ENCODE measurements at places on chromosomes 6 and 20.
A peak's percentile ranks its signal among the peaks of the same experiment; 100 is the strongest.

DNA sequence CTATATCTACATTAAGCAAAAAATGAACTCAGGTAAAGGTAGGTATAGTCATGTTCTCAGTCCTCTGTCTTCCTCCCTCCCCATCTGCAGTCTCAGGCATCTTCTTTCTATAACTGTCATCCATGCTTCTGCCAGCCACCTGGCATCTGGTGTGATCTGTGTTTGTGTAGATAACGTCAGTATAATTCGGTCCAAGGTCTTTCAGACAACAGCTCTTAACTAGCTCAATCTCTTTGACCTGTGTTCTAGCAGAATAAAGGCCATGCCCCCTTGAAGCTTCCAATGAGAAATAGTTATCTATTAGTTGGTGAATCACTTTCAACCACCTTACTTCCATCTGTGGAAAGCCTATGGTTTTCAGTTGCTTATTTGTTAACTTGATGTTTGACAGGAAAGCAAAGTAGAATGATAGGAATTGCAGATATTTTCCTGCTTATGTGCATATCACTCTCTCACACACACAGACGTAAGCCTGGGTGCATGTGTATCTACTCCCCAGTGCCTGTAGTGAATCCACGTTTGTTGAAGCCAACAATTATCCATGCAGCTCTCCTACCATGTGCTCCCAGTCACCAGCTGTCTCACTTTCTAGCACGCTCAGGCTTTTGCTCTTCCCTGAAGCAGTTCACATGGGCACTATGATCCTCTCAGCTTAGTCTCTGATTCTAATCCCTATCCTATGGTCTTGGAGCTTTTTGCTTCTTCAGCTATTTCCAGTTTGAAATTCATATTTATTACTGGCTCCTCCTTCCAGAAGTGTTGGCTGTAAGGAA is 433.7 kb upstream of the MANEA start:
- no peak for DNase-seq

DNA sequence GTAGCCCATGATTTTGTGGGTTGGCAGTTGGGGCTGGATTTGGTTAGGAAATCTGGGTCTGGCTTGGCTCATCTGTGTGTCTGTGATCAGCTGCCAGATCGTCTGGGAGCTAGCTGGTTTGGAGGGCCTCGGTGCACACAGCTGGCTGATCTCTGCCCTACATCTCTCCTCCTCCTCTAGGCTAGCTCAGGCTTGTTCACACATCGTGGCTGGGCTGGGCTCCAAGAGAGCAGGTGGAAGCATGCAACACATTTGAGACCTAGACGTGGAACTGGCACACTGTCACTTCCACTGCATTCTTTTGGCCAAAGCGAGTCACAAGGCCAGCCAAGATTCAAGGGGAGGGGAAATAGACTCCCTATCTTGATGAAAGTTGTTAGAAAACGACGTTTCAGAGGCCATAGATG is 15.9 kb downstream of the NDUFAF5 start:
- DNase-seq = no peak

DNA sequence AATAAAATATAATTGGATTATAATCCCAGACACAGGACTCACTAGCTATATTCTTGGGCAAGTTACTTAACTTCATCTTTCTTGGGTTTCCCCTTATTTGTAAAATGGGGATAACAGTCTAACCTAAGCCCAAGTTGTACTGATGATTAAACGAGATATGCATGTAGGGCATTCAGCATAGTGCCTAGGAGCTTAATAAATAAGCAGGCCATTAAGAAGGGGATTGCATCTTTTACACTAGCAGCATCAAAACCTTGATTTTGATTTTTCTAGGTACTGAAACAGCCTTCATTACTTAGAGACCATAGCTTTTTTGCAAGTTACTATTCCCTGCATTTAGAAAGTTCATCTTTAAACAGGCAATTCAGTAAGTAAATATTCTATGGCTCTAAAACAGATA is 2.2 kb upstream of the QKI start:
- DNase-seq = no peak

- DNase-seq = no peak
These were observed 639 bp upstream of the CD24 start for GRCh38 chr6:106974999-106975737.

DNA sequence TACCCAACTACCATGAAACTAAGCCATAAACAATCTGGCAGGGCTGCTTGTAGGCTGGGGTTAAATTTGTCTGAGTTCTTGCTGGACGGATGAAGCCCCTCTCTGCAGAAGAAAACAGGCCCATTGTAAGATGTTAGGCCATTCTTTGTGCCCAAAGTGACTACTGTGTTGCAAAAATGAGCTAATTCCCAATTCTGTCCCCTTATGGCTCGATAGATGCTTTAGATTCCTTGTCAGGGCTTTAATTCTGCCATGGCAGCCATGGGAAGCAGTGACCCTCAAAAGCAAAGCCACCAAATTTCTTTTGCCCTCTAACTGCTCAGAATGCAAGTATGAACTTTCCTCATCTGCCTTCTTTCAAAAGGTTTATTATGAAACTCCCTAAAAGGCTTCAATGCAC is 45.2 kb downstream of the LAMA4 start:
- no peak for DNase-seq

- no peak for DNase-seq
These were observed 435.5 kb upstream of the PLCB4 start for GRCh38 chr20:8633366-8633765.

DNA sequence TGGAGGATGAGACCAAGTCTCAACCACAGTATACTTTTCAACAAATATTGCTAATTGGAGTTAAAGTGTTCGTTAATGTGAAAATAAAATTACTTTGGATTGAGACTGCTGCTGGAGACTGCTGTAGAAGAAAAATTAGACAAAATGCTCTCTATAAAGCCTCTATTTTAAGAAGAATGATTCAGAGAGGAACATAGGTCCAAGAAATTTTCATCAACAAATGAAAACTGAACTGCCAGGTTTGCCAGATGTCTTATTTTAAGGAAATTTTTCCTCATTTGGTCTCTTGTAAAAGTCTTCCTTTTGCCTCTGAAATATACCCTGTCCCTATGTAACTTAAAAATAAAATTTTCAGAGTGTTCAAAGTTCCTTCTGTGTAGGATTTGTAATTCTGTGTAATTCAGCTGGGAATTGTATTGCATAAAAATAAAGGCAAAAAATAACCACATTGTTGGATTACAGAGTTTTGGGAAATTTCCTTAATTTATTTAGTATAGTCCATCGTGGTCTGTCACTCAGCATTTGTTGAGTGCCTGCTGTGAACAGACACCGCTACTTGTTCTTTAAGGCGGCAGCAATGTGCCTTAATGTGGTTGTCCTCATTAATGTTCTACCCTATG is 27.4 kb downstream of the ANKS1A start:
- no peak for DNase-seq

GRCh38 chr6:5471044-5471443 is 209.7 kb downstream of the FARS2 start:
- DNase-seq = peak; percentile 28

DNA sequence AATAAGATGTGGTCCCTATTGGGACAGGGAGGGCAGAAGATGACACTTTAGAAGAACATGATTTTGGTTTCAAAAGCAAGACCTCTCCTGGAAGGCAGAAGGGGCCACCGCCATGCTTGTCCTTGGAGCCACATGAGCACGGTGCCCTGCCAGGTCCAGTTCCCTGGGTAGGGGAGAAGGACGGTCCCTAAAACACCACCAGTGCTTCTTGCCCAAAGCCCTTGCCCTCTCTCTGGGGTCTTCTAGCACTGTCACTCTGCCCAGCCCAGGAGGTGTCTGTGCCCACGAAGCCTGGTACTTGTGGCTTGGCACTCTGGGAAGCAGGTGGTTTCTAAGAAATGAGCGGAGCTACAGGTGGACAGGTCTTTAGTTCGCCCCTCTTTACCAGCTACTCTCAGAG is 46.0 kb downstream of the PLCG1 start:
- no peak for DNase-seq

GRCh38 chr6:131058236-131058635 is 4.8 kb downstream of the EPB41L2 start:
- no peak for DNase-seq

GRCh38 chr6:89481695-89482094 is 48.7 kb downstream of the ANKRD6 start:
- no peak for DNase-seq

GRCh38 chr20:10505827-10506226 is 70.7 kb downstream of the SLX4IP start:
- DNase-seq = no peak

GRCh38 chr20:4041748-4042411 is 26.5 kb upstream of the RNF24 start:
- no peak for DNase-seq

DNA sequence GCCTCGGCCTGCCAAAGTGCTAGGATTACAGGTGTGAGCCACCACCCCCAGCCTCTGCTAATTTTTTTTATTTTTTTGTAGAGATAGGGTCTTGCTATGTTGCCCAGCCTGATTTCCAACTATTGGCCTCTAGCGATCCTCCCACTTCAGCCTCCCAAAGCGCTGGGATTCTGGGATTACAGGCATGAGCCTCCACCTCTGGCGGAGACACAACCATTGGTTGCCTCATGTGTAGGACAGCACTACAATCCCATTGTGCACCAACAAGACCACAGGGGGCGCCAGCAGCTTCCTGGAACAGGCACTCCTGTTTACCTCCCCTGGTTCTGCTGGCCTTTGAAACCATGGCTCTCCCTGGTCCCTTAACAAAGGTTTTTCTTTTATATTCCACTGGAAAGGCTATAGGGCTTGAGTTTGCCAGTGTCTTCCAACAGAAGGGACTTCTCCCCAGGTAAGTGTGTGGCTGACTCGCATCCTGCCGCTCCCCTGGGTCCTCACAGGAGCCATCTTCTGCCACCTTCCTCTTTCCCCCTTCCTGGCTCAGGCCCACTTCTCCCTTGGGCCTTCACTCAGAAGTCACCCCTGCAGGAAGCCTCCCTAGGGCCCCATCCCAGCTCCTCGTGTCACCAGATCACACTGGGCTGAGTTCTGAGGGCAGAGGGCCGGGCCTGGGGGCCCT is 39.2 kb upstream of the TLDC2 start:
- no peak for DNase-seq

- DNase-seq = no peak
These were observed 9.5 kb downstream of the NT5E start for GRCh38 chr6:85459224-85459901.

DNA sequence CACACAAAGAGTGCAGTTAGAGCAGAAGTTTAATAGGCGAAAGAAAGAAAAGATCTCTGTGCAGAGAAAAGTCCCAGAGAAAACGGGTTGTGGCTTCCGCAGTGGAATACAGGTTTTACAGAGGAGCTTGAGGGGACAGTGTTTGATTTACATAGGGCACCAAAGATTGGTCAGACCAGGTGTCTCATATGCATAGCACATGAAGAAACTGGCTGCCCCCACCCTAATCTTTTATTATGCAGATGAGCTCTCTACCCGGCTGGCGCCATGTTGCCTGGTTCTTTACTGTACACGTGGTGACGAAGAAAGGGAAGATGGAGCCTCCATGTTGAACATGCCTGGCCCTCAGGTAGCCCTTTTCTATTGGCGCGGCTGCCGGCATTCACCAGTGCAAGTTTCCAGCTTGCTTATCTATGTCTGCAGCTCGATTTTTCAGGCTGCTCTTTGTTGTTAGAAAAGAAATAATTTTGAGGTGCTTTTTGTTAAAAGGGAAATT is 47.4 kb downstream of the SLC35B3 start:
- no peak for DNase-seq

- DNase-seq = no peak
These were observed 113.9 kb upstream of the PROKR2 start for GRCh38 chr20:5430670-5431069.

DNA sequence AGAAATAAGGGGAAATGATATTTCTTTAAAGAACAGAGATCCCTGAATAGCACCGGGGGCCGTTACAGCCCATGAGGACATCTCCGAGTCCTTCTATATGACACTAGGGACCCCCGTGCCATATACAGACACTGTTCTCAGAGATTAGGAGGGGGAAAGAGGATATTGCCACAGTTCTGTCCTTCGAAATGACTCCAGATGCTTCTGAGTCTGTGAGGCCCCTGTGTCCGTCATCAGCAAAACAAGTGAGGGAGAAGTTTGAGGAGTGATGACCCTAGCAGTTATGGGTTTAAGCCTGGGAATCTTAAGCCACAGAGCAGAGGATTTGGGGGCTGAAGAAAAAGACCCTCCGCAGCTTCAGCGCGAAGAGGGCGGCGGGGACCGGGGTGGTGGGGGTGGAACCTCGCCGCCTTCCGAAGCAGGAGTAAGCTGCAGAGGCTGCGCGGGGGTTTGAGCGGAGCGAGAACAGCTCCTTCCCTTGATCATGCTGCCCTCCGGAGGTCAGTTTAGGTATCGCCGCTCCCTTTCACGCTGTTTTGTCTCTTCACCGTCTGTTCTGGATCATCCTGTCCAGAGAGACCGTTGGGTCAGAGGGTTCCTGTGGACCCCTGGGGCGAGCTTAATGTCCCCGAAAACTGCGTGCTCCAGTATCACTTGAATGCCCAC is 23.6 kb downstream of the VPS52 start:
- peak; percentile 86 for DNase-seq

DNA sequence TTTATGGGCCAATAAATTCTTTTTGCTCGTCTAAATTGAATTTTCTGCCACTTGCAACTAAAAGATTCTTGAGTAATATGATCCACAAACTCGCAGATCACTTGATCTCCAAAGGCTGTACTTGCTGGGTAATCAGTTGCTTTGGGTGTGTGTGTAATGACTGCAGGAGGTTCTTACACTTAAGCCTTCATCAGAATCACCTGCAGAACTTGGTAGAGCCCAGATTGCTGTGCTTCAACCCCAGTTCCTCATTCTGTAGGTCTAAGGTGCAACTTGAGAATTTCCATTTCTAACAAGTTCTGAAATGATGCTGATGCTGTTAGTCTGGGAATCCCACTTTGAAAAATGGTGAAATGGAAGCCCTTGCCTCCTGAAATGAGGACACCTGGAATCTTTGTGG is 12.9 kb upstream of the FKBP1A start:
- DNase-seq = no peak

- no peak for DNase-seq
These were observed 8.4 kb upstream of the ULBP2 start for GRCh38 chr6:149933461-149933860.

- DNase-seq = no peak
These were observed 453.0 kb upstream of the SULF2 start for GRCh38 chr20:48238326-48238725.

DNA sequence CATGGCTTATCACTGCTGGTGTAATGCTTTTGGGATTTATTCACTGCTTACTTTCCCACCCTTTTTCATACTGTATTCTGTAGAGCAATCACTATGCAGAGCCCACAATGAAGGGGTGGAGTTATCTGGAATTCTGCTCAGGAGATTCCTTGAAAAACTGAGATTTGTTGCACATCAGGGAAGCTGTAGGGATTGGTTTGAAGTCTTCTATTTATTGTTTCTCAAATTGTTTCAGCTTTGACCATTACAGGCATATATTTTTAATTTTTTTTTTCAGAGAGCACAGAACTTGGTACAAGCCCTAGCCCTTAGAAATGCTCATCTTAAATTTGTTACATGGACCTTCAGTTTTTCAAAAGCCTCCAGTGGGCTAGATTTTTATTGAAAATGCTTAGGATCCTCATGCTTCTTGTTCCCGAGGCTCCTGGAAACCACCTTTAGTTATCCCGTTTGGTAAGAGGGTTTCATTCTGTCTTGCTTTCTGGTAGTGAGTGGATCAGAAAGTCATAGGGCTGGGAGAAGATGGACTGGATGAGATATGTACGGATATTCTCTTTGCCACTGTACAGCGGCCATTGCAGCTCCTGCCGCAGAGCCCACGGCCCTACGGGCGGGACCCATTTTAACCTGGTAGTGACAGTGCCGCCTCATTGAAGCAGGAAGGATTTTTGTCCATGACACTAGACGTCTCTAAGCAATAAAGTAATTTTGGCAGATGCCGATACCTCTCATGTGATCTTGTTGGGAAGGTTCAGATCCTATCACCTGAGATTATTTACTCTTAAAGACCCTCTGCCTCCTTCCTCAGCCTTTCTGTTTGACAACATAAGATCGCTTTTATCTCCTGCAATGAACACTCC is 45.3 kb upstream of the ZNF184 start:
- DNase-seq = no peak

- DNase-seq = no peak
These were observed 77.2 kb downstream of the LY86 start for GRCh38 chr6:6665555-6666243.

All from stimulated activated CD8-positive, alpha-beta memory T cell treated with anti-CD3 and anti-CD28 coated beads, Interleukin-7, amount 100 ng/mL, for 4 hours (primary cell).